ENCODE measurements at places on chromosomes 3 and 15.

DNA sequence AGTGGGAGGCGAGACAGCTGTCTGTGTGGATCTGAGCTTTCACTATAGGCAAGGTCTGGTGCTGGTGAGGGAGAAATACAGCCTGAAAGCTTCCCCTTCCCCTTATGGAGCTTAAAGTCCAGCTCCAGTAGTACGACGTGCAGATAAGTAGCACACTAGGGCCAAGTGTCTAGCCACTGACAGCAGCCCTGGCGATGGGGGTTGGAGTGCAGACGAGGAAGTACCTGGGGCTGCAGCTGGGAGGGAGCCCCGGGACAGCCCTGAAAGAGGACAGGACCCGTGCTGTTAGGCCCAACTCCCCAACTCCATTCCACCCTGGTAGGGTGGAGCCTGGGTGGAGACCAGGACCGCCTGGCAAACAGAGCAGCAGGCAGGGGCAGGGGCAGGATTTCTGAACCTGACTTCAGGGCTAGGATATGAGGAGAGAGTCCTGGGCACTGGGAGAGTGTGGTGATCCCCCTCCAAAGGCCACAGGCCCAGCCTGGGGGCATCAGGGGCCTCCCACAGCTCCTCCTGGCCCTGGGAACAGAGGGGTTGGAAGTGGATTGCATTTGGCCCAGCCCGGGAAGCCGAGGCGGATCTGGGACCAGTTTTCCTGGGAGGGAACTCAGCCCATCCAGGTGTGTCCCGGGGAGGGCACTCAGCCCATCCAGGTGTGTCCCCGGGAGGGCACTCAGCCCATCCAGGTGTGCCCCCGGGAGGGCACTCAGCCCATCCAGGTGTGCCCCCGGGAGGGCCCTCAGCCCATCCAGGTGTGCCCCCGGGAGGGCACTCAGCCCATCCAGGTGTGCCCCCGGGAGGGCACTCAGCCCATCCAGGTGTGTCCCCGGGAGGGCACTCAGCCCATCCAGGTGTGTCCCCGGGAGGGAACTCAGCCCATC is 42.8 kb downstream of the BDH1 start:
- DNase-seq, result no peak

- no peak for DNase-seq
Observed at GRCh38 chr3:58490860-58491501, 915 bp upstream of the KCTD6 start.

GRCh38 chr3:189460511-189460910 is 170.7 kb upstream of the TP63 start:
- DNase-seq, result no peak

- no peak for DNase-seq
Observed at GRCh38 chr3:78830470-78830869, 937.3 kb downstream of the ROBO1 start.

- DNase-seq, result peak; percentile 48
Observed at GRCh38 chr15:34753236-34753894, 1.4 kb downstream of the GJD2 start.

GRCh38 chr3:12681943-12682390 is 18.1 kb upstream of the RAF1 start:
- peak; percentile 70 for DNase-seq

All from hematopoietic multipotent progenitor cell treated with erythropoietin and hydrocortisone succinate and interleukin-3 and kit ligand, for 6 days (in vitro differentiated cells).